ENCODE measurements at places on chromosomes 4 and X.
A peak's percentile ranks its signal among the peaks of the same experiment; 100 is the strongest.

GRCh38 chr4:67909905-67910584, 26.2 kb upstream of the TMPRSS11D start:
- DNase-seq, result no peak

GRCh38 chr4:4607336-4608213, 65.7 kb upstream of the STX18 start:
- DNase-seq, result no peak

- DNase-seq, result no peak
These were observed 2.1 kb downstream of the SLC6A8 start for GRCh38 chrX:153689654-153690465.

DNA sequence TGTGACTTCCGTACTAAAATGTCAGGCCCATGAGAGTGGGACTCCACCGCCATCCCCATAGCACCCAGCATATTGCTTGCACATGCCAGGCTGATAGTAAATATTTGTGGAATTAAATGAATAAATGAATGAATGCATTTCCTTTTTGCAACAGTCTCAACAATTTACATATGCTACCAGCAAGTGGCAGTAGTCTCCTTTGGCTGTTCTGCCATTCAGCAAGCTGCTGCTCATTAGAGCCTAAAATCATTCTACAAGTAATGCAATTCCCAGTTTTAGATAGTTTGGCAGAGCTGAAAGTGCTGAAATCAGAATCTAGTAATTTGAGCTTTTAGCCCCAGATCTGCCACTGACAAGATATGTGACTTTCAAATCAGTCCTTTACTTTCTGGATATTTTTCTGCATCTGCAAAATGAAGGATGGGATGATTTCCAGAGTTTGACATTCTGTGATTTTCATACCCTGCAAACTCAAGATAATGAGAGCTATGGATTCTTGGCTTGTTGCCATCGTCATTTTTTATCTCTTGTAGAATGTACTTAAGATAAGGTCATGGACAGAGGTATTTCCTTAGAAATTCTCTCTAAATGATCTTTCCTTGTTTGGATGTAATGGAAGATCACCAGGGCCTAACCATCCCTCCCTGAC, 35.7 kb upstream of the INTS6L start:
- peak; percentile 29 for DNase-seq

DNA sequence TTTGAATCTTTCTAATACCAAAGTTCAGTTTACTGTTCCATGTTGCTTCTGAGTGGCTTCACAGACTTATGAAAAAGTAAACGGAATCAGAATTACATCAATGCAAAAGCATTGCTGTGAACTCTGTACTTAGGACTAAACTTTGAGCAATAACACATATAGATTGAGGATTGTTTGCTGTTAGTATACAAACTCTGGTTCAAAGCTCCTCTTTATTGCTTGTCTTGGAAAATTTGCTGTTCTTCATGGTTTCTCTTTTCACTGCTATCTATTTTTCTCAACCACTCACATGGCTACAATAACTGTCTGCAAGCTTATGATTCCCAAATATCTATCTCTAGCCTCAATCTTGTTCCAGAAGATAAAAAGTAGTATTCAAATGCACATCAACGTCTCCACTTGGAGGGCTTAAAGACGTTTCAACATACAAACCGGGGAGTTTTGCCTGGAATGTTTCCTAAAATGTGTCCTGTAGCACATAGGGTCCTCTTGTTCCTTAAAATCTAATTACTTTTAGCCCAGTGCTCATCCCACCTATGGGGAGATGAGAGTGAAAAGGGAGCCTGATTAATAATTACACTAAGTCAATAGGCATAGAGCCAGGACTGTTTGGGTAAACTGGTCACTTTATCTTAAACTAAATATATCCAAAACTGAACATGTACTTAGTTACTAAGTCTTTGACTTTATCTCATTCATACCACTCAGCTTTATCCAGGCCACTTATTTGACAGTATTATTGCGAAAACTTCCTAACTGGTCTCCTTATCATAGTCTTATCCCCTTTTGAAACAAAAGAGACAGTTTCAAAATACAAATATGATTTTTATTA, 3.6 kb upstream of the AFP start:
- DNase-seq, result no peak

DNA sequence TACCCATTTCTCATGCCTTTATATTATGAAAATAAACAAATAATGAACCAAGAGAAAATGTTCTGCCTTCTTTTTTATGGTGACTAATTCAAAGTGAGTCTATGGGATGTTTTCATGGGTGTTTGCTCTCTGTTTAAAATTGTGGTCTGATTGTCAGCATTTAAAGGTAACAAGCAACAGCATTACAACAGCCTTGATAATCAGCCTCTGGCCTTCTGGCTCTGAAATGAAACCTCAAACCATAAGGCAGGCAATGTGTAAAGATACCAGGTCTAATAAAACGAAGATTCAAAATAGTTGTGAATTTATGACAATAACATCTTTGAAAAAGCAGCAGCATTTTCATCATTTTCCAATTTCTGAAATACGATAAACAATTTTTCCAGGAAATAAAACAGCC, 63.7 kb downstream of the FAM13A start:
- no peak for DNase-seq

- DNase-seq, result peak; percentile 17
These were observed 94.2 kb downstream of the CXCL13 start for GRCh38 chr4:77699731-77700210.

DNA sequence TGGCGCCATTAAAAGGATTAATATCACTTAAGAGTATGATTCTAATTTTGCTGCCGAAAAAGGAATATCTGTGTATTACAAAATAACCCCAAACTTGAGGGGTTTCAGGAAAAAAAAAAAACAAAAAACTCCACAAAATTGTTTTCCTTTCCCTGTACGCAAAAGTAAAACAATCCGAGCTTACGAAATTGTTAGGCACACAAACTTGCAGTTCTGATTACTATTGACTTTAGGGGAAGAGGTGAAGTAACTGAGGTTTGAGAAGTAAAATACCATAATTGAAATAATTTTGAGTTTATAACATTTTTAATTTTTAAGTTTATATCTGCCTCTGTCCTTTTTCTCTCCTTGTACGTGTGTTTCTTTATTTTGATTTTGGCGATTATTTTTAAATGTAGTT, 64.8 kb downstream of the USP9X start:
- DNase-seq, result no peak

- DNase-seq, result peak; percentile 45
These were observed 288.5 kb upstream of the ZCCHC13 start for GRCh38 chrX:74015379-74016019.

DNA sequence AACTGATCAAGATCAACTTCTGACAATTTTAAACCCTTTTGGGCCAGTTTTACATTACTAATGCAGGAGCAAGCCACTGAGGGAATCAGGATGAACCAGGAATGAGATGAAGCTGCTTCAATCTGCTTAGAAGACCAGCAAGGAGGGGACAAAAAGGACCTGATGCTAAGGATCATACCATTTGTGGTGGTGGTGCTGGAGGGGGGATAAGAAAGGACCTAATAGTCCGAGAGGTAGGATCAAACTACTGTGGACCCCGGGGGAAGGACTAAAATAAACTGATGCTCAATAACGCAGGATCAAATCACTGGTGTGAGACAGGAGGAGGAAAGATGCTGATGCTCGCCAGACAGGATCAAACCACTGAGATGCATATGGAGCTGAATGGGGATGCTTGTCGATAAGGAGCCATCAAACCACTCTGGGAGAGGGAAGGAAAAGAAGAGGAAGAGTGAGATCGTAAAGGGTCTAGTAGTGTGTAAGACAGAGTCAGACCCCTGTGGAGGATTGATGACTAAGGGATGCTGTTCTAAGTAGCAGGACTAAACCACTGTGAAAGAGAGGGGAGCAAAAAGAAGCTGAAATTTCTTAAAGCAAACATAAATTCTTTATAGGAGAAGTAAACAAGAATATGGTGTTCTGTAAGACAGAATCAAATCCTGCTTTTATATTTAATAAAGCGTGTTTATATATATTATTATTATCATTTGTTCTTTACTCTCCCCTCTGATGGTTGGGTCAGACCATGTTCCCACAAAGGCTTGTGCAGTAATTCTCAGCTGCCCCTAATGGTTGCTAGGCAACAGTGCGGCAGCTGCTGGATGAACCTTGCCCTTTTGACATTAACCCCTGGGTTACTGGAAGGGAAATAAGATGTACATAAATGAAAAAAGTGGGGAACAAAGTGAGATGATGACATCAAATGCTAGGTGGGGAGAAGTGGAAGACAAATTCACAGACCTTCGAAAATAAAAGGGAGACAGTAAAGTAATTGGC, 432.5 kb upstream of the FGF16 start:
- no peak for DNase-seq

- no peak for DNase-seq
These were observed 268.7 kb downstream of the NR3C2 start for GRCh38 chr4:148173397-148174017.

DNA sequence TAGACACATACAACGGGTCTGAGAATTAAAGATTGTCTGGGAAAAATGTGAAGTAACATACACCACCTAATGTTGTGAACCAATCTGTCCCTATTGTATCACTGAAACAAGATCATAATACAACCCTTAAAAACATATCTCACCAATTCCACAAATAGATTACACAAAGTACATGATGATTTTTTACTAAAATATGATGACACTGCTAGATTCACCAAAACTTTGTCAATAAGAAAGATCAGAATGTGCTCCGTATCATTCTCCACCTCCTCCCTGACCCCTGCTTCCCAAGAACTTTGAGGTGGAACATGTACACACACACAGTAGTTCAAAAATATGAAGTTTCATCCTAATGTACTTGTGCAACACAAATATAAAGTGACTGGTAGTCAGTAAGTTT, 862.0 kb downstream of the PCDH18 start:
- DNase-seq, result no peak

DNA sequence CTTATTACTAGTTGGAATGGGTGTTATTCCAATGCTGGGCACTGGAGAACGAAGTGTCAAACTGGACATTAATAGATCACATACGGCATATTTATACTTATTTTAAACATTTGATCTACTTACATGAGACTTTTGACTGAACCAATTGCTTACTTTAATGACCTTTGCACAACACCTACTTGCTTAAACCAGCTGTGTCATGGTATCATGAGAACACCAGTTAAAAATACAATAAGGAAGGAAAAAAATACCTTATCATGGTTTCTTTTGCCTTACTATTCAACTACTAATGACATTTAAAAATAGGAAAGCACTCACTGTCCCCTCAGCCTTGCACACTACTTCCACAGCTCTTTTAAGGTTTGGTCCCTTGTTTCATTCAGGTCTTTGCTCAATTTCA, 146.9 kb downstream of the FAM13A start:
- DNase-seq, result no peak

- DNase-seq, result no peak
These were observed 120.5 kb upstream of the EGFL6 start for GRCh38 chrX:13448941-13449340.

- no peak for DNase-seq
These were observed 21.5 kb downstream of the SUPT20HL2 start for GRCh38 chrX:24292353-24292752.

- DNase-seq, result no peak
These were observed 223.8 kb downstream of the CPE start for GRCh38 chr4:165602621-165603020.

DNA sequence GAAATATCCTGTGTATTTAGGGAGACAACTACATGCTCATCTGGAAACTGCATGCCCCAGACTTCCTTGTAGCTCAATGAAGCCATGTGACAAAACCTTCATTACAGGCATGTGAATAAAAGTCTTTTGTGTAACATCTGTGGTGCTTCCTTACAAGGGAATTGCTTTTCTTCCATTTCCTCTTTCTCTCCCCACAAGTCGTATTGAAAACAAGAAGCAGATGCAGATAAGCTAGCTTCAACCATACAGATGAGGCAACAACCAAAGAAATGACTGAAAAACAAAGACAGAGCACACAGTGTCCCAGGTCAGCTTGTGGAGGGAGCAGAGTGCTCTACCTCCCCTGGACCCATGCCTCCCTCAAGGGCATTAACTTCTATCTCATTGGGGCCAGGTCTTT, 115.8 kb upstream of the INPP4B start:
- DNase-seq, result peak; percentile 98

DNA sequence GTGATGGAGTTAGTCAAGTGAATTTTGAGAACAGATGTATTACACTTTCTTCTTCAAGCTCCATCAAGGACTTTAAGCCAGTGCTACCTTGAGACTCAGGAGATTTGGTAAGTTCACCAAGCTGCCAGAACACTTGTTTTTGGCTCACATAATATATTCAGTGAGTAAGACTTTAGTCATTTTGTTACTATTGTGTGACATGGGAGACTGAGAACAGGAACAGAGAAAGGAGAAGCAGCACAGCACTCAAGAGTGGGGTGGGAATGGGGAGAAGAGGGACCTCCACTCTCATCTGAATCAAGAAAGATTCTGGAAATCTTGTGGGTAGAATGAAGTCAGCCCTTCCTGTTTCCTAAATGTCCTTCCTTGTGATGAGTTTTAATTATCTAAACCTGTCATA, 87.3 kb upstream of the TET2 start:
- peak; percentile 74 for DNase-seq

- peak; percentile 8 for DNase-seq
These were observed 156.5 kb upstream of the ATP6AP2 start for GRCh38 chrX:40424259-40424658.

- DNase-seq, result no peak
These were observed 51.7 kb downstream of the IGSF1 start for GRCh38 chrX:131237363-131237762.

Data from MV-4-11 (cell line).